ENCODE measurements at places on chromosomes 4 and X. TPM values are rescaled to one million over a fixed set of nuclear protein-coding genes. Genes with fewer than 3 reads are reported as not detected.

DNA sequence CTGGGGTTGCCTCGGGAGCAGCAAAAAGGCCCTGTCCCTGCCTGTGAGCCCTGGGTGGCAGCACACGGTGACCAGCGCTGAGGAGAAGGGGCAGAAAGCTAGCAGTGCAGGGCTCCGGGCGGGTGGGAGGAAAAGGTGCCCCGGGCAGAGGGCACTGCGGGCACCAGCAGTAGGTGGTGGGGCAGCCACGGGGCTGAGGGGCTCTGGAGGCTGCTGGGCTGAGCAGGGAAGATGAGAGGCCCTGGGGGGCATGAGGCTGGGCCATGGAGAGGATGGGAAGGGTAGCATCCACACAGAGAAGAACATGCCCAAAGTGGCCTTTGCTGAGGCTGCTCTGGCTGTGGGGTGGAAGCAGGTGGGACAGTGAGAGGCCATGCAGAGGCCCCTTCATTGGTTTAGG, 67.5 kb upstream of the NKX1-1 start:
- H3K27me3 ChIP-seq = peaks cover 4% of the 10 kb centered on the region
- H3K4me3 ChIP-seq = no peak overlapping the region
- no peak overlapping the region for H3K27ac ChIP-seq
- H3K4me1 ChIP-seq = no peaks in the 10 kb centered on the region

GRCh38 chrX:100207331-100208024, 202.6 kb downstream of the PCDH19 start:
- no peak for DNase-seq
- no peaks in the 10 kb centered on the region for H3K27me3 ChIP-seq
- H3K4me1 ChIP-seq = no peaks in the 10 kb centered on the region
- H3K27ac ChIP-seq = no peak overlapping the region
- no peak overlapping the region for H3K4me3 ChIP-seq

- no peaks in the 10 kb centered on the region for H3K4me1 ChIP-seq
- H3K4me3 ChIP-seq = no peak overlapping the region
These were observed 46.6 kb upstream of the FAM47C start for GRCh38 chrX:36961590-36961989.

FGF16 gene
- not detected for total RNA-seq

- no peaks in the 10 kb centered on the region for H3K36me3 ChIP-seq
- H3K4me1 ChIP-seq = no peaks in the 10 kb centered on the region
- no peaks in the 10 kb centered on the region for H3K27me3 ChIP-seq
- no peak overlapping the region for H3K27ac ChIP-seq
- no peak for DNase-seq
These were observed 332.6 kb downstream of the DTHD1 start for GRCh38 chr4:36614011-36614410.

FAM149A gene
- not detected for total RNA-seq

DNA sequence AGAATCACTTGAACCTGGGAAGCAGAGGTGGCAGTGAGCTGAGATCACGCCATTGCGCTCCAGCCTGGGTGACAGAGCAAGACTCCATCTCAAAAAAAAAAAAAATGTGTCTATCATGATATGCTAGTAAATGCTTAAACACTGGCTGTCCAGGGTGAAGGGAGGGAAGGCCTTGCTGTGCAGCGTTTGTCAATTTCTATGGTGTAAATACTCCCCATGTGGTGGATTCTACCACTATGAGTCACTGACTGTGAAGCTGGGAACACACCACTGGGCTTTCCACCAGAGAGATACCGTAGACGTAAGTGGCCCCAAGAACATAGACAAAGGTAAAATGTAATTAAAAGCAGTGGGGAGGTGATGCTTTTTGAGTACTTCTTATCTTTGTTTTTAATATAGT, 51.3 kb upstream of the LEF1 start:
- no peaks in the 10 kb centered on the region for H3K4me1 ChIP-seq
- no peaks in the 10 kb centered on the region for H3K27me3 ChIP-seq
- H3K4me3 ChIP-seq = no peak overlapping the region
- DNase-seq = no peak
- H3K36me3 ChIP-seq = no peaks in the 10 kb centered on the region

DNA sequence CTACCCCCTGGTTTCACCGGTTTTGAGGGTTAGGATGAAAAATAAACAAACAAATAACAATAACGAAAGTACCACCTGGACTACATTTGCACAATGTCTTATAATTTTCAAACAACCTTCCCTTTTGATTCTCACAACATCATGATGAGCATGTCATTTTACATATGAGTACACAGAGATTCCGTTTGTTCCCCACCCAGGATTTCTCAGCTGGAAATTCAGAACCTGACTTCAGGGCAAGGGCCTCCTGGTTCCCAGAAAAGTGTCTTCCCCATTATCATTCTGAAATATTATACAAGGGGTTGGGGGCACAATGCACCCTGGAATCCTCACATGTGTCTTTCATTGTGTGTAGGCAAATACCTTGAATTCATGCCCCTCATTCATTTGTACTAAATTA, 135.8 kb upstream of the NOCT start:
- H3K27ac ChIP-seq = no peak overlapping the region
- H3K4me1 ChIP-seq = no peaks in the 10 kb centered on the region
- H3K4me3 ChIP-seq = no peak overlapping the region
- no peaks in the 10 kb centered on the region for H3K27me3 ChIP-seq
- DNase-seq = no peak
- H3K36me3 ChIP-seq = no peaks in the 10 kb centered on the region

PRSS12 gene
- not detected for total RNA-seq

- H3K4me1 ChIP-seq = no peaks in the 10 kb centered on the region
- no peaks in the 10 kb centered on the region for H3K27me3 ChIP-seq
- DNase-seq = no peak
These were observed 58.5 kb downstream of the ALPK1 start for GRCh38 chr4:112355662-112356061.

DNA sequence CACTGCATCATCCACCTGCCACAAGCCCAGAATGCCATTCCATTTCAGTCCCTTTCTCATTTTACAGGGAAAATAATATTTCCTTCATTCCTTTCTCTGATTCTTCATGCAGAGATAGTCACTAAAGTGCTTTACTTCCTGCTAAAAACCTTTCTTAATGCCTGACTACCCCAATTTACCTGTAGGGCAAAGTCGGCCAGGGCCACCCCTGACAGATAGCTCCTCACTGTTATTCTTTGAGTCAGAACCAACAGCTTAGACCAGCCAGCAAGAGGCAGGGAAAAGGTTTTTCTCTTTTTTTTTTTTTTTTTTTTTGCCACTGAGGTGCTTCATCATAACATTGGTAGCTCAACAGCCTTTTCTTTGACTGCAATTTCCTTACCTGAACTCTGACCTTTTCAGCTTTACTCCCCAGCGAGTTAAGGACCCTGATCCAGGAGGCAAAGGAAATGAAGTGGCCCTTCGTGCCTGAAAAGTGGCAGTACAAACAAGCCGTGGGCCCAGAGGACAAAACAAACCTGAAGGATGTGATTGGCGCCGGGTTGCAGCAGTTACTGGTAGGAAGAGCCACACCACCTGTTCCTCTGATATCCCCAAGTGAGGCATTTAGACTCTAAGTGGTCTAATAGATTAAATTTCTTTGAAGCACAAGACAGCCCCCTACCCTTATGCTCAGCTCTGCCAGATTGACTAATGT, 85.0 kb downstream of the ALPK1 start:
- H3K36me3 ChIP-seq = no peaks in the 10 kb centered on the region
- no peak for DNase-seq
- H3K27ac ChIP-seq = no peak overlapping the region
- peaks cover 7% of the 10 kb centered on the region for H3K4me1 ChIP-seq
- H3K27me3 ChIP-seq = no peaks in the 10 kb centered on the region
- no peak overlapping the region for H3K4me3 ChIP-seq

SULT1E1 gene
- not detected for total RNA-seq

SPANXA2 gene
- not detected for total RNA-seq

GRCh38 chr4:153973942-153974341, 185.1 kb upstream of the SFRP2 start:
- no peak overlapping the region for H3K4me3 ChIP-seq
- no peaks in the 10 kb centered on the region for H3K36me3 ChIP-seq
- no peak overlapping the region for H3K27ac ChIP-seq
- H3K4me1 ChIP-seq = no peaks in the 10 kb centered on the region

GAB1 gene
- 10.8 TPM for total RNA-seq
